T-cell (primary cell): ENCODE measurements at places on chromosomes 5 and 9. TPM values are rescaled to one million over a fixed set of nuclear protein-coding genes. Genes with fewer than 3 reads are reported as not detected.

- DNase-seq, result no peak
Measured at GRCh38 chr5:125950012-125950615, 473.1 kb upstream of the GRAMD2B start.

DNA sequence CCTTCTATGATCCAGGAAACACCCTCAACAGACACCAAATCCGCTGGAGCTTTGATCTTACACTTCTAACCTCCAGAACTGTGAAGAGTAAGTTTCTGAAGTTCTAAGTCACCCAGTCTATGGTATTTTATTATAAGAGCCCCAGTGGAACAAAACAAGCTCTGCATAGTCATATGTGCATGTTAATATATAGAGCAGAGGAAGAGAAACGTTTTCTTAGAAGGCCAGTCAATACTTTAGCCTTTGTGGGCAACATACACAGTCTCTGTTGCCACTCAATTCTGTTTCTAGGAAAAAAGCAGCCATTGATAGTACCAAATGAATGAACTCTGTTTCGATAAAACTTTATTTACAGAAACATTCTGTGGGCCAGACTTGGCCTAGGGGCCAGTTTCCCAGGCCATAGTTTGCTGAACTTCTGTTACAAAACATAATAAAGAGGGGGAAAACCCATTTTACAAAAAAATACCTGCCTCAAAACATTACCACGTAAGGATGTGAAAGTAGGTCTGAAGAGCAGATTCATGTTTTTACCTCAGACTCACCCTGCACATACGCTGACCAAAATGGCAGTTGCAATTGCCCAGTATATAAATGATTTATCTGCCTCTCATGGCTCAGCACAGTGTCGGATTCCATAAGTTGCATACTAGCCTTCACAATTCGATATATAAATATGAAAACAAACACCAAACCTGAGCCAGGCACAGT, 350.5 kb downstream of the SLIT3 start:
- no peak for DNase-seq

Gene IRGM
- 2.1 TPM for total RNA-seq

Gene SMC2
- total RNA-seq, result 6.0 TPM

Gene S1PR3
- 0.10 TPM for total RNA-seq
